ENCODE measurements at places on chromosomes 13 and 19.
A peak's percentile ranks its signal among the peaks of the same experiment; 100 is the strongest.

DNA sequence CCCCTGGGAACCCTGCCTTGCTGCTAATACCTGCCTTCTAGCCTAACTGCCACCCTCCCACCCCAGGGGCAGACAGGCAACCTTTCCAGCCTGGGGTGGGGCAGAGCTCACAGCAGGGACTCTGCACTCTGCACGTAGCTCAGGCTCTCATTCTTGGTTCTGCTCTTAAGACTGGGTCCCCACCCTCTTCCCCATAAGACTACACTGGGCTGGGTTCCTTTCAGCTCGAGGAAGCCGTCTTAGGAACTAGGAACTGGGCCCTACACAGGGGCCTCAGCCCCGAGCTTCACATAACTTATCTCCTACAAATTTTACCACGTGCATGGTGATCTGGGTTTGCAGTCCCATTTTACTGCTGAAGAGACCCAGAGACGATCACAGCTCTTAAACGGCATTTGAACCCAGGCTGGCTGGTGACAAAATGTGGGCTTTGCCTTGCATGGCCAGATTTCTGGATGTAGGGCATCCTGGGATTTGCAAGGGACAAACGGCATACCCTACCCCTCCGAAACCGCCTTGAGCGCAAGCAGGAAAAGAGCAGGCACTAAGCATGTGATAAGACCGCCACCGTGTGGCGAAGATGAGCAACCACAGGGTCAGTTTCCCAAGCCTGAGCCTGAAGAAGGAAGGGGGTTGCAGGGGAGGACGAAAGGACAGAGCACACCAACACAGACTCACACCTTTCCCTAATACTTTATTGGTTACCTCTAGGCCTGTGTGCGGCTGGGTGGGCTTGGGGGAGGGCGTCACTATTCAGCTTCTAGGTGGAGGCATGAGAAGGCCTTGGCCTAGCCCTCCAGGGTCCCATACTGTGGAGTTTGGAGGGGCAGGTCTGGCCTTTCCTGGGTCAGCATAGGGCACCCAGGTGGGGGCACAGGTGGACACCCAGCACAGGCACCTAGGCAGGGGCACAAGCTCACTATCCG lies 5.1 kb downstream of the JUNB start:
- no peak for DNase-seq

GRCh38 chr13:24153979-24154701 lies 6.4 kb upstream of the SPATA13 start:
- no peak for DNase-seq

DNA sequence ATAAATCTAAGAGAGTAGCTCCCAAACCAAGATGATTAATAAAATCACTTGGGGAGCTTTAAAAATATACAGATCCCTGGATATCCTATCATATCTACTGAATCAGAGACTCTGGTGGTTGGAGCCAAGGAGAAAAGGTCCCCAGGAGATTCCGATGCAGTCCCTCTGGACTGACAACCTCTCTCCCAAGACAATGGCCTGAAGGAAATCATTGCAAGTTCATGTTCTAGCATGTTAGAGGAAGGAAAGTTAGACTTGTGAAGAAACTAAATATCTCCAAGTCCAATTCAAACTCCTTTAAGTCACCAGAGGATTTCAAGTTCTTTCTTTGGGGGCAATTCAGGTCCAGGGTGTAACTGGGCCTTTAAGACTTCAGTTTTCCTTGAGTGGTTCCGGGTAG lies 84.7 kb upstream of the MEDAG start:
- DNase-seq: no peak

DNA sequence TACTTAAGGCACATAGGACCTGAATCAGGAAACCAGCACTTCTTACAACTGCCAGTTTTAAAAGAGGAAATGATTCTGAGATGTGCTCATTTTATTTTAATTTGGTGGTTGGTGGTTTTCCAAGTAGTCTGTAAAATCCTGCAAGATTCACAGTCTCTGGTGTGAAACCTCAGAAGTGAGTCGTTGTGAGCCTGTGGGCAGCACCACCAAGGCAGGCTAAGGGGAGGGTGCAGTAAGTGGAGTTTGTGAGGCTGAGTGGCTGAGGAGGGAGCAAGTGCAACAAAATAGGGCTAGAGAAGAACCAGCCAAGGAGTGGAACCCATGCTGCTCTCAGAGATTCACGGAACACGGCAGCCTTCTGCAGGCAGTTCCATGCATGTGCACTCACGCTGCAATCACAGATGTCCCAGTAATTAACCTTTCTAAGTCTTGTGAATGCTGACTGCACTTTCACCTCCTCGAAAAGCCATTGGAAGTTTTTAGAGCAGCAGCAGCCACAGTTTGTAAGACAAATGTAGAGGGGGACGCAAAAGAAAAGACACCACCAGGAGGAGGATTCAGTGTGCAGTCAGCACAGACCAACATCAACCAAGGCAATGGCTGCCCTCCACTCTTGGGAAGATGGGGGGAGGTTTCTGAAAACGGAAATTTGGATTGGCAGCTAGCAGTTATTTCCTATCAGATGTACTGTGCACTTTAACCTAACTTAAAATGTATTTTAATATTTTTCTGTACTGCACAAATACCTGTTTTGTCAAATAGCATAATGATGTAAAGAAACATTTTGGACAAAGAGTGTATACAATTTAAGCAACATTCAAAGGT lies 44.9 kb downstream of the ESD start:
- no peak for DNase-seq

DNA sequence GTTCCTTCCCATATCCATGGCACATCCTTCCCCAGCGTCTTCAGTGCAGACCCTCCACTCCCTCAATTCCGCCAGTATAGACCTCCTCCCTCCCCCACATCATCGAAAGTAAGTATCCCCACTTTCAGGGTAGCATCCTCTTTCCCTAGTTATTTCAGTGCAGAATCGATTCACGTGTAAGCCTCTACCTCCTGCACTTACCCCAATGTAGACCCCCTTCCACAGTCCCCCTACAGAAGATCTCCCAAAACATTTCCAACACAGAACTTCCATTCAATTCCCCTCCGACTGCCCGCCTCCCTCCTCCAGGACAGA lies 664 bp downstream of the IRF3 start:
- no peak for DNase-seq

GRCh38 chr13:79413521-79413920 lies 7.5 kb upstream of the RBM26 start:
- no peak for DNase-seq

GRCh38 chr13:111474136-111475002 lies 153.9 kb downstream of the TEX29 start:
- peak; percentile 47 for DNase-seq

DNA sequence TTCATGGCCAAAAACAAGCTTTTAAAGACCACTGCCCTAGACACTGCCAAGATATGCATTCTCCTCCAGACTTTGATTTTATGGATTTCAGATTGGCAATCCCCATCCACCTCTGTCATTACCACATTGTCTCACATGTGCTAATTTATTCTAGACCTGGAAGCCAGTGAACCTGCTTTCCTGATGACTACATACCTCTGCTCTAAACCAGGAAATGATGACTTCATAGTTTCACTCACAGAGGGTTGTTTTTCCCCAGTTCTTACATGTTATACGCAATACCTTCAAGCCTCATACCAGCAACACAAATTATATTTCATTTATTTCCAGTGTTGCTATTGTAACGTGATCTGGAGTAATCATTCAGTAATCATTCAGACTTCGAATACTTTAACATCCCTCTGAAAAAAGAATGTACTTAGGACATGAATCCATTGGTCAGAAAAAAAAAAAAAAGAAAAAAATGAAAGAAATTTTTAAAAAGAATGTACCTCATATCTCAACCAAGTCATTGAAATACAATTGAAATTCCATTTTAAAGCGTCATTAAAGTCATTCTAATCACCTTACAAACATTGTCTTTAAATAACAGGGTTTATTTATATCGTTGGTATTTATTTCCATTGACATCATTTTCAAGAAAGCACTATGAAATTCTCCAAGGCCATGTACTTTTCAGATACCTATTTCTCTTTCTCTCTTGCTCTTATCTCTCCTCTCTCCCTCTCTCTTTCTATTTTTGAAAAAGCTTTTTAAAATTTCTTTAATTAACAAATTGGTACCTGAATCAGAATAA lies 33.4 kb upstream of the KLF5 start:
- DNase-seq: no peak

GRCh38 chr13:24452044-24452443 lies 60.5 kb downstream of the PARP4 start:
- DNase-seq: no peak

DNA sequence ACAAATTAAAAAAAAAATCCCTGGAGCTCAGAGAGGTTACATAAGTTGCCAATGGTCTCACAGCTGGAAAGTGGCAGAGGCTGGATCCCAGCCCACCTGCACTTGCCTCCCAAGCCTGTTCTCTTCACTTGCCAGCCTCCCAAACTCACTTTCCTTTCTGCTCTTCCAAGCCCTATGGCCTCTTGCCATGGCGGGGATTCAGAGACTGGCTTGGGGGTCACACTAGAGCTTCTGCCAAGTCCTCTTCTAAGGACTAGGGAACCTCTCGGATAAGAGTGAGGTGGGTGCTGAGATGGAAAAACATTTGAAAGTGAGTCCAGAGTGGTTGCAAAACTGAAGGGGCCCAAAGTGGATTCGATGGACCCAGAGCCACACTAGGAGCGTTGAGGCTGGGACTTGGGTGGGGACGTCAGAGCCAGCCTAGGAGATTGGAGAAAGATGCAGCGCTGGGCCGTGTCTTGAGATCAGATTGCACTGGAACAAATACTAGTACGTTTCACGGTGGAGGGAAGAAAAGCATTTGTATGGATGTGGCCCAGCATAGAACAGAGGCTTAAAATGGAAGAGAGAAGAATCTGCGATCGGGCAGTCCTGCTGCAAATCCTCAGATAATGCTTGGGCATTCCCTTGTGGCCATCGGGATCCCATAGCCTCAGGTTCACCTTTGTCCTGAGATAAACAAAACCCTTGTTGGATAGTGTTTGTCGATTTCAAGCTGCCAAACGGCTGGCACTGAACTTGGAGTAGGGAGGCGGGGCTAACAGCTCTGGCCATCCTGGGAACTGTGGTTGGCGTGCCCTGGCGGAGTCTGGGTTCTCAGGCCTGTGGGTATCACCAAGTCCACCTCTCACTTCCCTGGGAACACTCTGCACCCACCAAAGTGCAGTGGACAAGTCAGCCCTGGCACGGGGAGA lies 84.8 kb downstream of the ING1 start:
- DNase-seq: no peak

DNA sequence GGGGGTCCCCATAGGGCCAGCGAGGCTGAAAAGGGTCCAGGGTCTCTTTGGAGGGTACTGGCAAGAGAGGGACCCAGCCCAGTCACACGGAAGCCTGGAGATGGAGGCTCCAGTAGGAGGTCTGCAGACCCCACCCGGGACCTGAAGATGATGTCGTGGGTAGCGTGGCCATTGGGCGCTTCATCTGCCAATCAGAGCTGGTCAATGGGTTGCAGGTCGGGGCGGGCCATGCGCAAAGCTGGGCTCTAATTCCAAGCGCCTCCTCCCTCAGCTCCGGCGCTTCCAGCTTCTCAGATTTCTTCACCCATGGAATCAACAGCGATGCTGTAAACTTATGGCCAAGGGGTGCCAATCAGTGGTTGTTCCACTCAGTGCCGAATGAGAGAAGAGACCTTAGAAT lies 10.9 kb downstream of the SIGLEC12 start:
- DNase-seq: no peak

GRCh38 chr13:41017817-41018601 lies 1.1 kb downstream of the ELF1 start:
- DNase-seq: no peak

DNA sequence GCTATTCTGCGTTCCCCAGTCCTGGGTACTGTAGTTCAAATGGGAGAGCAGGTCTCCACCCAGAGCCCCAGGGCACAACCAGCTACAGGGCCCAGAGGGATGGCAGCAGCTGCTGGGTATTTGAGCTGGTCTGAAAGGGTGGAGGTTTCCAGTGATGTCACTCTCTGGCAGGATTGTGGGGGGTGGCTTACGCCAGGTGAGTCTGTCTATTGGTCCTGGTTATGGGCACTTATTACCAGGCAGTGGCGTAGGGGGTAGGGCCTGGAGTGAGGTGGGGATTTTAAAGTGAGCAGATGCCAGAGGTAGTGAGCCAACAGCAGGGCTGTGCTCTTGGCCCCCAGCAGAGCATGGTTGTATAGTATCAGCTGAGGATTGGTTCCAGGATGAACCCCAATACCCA lies 6.2 kb downstream of the RPS19 start:
- no peak for DNase-seq

- no peak for DNase-seq
Measured at GRCh38 chr19:38815059-38816001, 2.6 kb upstream of the LGALS4 start.

GRCh38 chr19:29096896-29097295 lies 116.1 kb downstream of the UQCRFS1 start:
- no peak for DNase-seq

- DNase-seq: no peak
Measured at GRCh38 chr13:94033098-94033497, 446.4 kb downstream of the DCT start.

DNA sequence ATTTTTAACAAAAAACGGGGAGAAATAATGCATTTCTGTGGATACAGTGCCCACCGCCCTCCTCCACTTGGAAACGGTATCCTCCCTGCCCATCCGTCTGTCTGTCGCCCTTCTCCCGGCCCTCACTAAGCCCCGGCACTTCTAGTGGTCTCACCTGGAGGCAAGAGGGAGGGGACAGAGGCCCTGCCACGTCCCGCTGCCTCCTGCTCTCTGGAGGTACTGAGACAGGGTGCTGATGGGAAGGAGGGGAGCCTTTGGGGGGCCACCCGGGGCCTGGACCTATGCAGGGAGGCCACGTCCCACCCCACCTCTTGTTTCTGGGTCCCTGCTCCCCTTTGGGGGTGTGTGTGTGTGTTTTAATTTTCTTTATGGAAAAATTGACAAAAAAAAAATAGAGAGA lies 3.0 kb upstream of the HAMP start:
- no peak for DNase-seq

DNA sequence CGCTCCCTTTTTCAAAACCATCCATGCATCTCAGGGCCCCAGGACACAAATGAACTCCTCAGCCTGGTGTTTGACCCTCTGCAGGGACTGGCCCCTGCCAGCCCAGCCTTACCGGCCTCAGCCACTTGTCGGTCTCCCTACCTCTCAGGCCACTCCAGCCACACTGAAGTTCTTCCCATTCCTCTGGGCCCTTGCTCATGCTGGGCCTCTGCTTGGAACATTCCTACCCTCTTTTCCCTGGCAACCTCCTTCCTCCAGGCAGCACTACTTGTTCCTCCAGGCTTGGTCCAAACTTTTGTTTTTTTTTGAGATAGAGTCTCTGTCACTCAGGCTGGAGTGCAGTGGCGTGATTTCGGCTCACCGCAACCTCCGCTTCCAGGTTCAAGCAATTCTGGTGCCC lies 7.6 kb upstream of the EGLN2 start:
- DNase-seq: no peak

GRCh38 chr13:112703449-112704284 lies 13.8 kb downstream of the ATP11A start:
- DNase-seq: no peak
